Daoy (cell line): ENCODE measurements at places on chromosomes 7 and 10. TPM values are rescaled to one million over a fixed set of nuclear protein-coding genes. Genes with fewer than 3 reads are reported as not detected.
A peak's percentile ranks its signal among the peaks of the same experiment; 100 is the strongest.

GRCh38 chr10:75429159-75429827, 2.1 kb upstream of the LRMDA start:
- DNase-seq, result peak; percentile 50

DNA sequence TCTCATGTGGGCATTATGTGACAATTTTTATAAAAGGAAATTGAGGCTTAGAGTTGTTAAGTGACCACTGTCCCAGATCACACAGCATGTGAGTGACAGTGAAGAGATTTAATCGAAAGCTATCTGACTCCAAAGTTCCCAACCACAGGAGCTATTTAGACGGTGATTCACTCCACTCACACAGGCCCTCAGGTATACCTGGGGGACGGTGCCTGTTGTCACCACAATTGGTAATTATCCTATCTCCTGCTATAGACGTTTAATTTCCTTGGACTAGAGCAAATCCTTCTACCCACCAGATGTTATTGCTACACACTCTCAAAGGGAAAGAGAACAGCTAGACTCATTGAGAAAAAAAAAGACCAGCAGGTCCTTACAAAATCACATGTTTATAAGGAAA, 145.5 kb downstream of the KLF6 start:
- DNase-seq, result no peak

DNA sequence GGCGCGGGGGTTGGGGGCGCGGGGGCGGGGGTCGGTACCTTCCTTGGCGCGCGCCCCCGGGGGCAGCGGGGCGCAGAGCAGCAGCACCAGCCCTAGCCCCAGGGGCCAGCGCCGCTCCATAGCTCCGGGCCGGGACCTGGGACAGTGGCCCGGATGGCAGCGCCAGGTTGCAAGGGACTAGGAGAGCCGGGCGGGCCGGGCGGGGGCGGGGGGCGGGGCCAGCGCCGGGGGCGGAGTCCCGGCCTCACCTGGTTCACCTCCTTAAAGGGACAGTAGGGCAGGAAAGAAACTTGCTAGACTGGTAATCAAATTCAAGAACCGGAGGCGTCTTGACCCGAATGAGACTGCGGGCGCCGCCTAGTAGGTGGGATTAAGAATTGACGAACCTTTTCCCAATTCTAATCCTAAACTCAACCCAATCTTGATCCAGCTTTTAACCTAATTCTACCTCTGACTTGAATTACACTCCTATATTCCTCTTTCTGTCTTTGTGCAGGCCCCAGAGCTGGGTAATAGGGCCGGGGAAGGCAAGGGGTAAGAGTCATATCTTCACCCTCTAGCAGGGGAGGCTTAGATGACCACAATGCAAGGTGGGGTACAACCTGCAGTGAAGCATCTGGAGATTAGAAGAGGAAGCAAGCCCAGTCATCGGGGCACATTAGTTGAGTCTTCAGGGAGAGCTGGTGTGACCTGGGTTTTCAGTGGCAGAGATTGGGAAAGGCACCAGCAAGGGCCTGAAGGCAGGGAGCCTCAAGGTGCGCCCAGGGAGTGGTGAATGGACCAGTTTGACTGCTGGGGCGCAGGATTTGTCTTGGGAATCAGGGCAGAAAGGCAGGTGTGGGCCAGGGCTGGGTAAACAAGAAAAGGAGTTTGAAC, at the start of gene EPHA1:
Gene EPHA1, minus strand, starts transcription at position 171 of the 876 bp plus-strand sequence. Its CDS starts 51 bp downstream, at position 120.
- no peak for DNase-seq

DNA sequence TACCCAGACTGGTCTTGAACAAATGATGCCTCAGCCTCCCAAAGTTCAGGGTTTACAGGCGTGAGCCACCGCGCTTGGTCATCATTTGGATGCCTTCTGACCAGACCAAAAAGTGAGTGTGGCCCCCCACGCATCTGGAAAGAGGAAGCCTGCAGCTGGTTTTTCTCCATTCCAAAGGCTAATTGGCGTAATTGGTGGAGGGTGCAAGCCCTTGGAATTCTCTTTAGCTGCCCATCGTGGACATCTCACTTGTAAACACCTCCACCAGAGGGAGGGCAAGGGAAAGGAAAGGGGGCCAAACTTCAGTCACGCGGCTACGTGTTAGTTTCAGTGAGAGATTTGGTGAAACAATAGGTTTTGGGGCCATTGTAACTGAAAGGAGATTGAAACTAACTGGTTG, 4.1 kb upstream of the ARHGAP21 start:
- DNase-seq, result no peak

- no peak for DNase-seq
Measured at GRCh38 chr7:4045450-4045849, 636.6 kb upstream of the FOXK1 start.

DNA sequence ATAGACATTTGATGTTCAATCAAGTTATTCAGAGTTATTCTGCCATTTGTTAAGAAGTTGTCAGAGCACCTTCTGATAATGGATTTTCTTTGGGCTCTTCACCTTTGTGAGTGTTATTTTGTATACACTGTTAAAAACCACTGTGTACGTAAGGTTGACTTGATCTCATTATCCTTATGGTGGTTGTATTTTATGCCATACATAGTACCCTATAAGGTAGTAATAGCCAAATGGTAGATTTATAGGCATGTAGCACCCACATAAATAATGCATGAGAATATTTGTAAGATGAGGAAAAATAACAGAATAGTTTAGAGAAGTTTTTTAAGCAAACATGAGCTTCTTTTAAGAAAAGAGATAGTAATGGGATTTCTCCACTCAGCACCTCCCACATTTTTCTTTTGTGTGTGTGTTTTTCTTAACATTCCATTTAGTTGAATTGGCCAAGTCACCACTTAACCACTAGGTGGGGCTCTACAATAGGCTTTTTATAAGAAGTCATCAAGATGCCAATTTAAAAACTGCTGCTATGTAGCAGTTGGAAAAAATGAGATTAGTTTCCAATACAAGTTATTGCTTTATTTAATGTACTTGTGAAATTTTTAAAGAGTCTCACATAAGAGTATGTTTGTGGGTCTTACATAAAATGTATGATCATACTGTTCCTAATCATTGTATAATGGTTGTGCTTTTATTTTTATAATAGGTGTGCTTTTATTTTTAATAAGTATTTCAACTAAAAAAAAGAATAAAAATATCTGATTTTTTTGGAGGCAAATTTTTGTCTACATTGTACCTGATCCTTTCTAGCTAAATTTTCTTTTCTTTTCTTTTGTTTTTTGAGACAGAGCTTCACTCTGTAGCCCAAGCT, 41.1 kb upstream of the STMP1 start:
- peak; percentile 57 for DNase-seq

GRCh38 chr7:68511281-68511680, 1087.0 kb upstream of the AUTS2 start:
- DNase-seq, result no peak

- DNase-seq, result peak; percentile 57
Measured at GRCh38 chr10:96719850-96720421, 378 bp downstream of the PIK3AP1 start.

- no peak for DNase-seq
Measured at GRCh38 chr10:35462491-35462934, 126.2 kb downstream of the CCNY start.

DNA sequence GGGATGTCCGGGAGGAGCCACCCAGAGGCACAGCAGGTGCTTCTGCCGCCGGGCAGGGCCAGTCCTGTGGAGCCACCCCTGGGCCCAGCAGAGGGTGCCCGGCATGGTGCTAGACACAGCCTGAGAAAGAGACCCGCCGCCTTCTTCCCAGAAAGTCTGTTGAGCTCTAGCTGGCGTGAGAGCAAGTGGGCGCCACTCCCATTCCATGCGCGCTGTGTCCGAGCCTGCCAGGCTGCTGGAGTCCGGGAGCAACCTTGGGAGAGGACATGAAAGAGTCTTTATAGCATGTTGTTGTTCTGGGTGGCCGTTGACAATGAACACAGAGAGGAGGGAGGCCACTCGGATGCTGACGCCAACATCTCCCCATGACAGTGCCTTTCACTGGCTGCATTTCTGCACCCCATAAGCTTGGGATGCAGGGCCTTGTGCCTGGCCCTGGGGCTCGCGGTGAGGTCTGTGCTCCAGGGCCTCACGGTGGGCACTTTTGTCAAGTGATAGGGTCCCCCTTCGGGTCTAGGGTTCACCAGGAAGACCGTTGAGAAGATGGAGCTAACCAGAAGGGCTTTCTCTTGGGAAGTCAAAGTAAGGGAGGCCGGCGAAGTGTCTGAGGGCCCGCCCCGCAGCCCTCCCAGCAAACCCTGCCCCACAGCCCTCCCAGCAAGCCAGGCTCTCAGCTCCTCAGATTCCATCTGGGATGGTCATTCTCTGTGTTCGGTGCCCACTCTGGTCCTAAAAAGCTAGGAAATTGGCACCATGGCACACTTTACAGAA, 47.3 kb downstream of the NKX6-2 start:
- DNase-seq, result no peak

- peak; percentile 32 for DNase-seq
Measured at GRCh38 chr7:95871075-95871848, 98.9 kb downstream of the DYNC1I1 start.

GRCh38 chr10:87608756-87609155, 50.9 kb upstream of the PAPSS2 start:
- DNase-seq, result no peak

DNA sequence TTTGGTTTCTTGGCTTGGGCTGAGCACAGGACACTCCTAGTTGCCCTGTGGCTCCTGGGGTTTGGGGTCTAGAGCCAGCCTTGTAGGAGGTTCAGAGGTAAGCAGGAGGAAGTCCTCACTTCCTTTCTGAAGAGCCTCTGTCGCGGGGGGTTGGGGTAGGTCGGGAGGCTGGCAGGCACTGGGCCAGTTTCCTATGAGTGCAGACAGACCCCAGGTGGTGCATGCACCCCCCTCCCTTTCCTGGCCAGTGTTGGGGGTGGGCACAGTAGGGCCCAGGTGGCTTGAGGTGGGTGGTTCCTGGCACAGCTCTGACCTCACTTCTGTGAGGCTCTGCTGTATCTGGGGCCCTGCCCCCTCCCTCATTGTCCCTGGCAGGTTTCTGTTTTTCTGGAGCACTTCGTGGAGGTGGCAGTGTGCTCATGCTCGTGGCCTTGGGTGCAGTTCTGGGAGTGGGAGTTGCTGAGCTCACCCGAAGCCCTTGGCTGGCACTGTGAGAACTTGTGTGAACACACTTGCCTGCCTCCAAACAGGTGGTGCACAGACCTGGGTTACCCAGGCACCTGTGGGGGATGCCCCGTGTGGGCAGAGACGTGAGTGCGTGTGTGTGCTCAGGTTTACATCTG, 1.8 kb downstream of the PALD1 start:
- no peak for DNase-seq

- no peak for DNase-seq
Measured at GRCh38 chr10:121698902-121699301, 100.7 kb upstream of the FGFR2 start.

DNA sequence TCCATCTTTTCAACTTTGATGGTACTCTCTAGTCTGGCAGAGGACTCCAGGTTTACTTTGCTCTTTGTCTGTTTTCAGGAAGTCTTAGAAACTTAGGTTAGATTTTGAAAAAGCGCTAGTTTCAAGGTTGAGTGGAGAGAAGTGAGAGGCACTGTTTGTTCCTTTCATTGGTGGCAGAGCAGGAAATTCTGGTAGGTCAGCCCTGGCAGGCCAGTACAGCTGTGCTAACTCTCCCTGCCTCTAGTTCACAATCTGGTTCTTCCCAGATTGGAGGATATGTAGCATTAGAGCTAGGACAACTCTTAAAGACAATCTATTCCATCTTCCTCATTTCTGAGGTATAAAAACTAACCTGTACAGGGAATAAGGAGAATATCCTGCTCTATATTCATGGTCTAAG, 160.9 kb upstream of the FZD1 start:
- no peak for DNase-seq

DNA sequence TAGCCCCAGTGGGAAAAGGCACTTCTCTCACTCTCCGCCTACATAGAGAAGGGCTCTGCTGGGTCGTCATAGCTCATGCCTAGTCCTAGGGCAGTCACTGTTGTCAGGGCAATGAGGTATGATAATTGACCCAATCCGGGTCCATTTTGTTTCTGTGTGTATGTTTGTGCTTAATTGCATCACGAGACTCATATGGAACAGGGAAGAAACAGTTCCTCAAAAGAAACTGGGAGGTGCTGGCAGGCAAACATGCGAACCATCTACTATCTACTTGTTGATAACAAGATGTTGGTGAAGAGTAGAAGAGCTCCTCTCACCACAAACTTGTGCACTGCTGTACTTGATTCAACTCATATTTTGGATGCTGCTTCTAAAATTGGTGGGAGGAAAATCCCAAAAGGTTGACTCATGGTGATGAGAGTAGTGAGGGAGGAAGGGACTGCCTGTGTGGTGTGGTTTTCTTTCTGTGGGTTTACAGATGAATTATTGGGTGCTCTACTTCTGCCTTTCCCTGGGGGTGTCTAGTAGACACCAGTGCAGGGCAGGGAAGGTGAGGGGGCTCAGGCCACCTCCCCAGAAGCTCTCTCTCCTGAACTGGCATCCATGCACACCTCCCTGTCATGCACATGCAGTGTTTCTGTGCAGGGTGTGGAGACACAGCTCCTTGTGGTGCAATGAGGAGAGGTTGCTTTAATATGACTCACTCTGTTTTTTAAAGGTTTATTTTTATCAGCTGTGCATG, 29.4 kb downstream of the LSMEM1 start:
- peak; percentile 83 for DNase-seq

DNA sequence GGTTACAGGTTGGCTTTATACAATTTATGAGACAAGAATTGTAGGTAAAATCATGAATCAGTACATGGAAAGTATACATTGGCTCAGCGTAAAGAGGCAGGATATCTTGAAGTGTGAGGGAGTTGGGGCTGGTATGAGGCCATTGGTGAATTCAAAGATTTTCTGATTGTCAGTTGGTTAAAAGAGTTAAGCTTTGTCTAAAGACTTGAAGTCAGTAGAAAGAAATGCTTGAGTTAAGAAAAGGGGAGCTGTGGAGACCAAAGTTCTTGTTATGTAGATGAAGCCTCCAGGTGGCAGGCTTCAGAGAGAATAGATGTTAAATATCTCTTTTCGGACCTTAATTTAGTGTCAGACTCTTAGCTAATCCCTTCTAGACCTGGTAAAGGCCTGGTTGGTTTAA, 341.0 kb downstream of the GALNT17 start:
- DNase-seq, result no peak

DNA sequence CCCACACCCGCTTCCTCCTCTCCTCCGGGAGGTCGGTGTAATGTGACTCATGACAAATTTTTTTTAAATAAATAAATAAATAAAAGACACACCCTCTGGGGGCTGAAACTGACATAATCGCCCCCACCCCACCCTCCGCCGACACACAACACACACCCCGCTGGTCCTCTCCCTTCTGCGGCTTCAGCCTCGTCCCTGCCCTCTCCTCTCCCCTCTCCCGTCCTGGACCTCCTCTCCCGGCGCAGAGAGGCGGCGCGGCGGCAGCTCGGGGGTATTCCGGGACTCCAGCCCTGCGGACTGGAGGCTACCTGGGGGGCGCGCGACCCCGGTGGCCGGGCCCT, 686 bp downstream of the ABI1 start:
- DNase-seq, result peak; percentile 75

- peak; percentile 46 for DNase-seq
Measured at GRCh38 chr7:5693529-5693928, 87.9 kb downstream of the RNF216 start.

- no peak for DNase-seq
Measured at GRCh38 chr7:80785276-80785675, 133.6 kb downstream of the SEMA3C start.

GRCh38 chr10:43585046-43585445, 10.6 kb upstream of the ZNF239 start:
- peak; percentile 11 for DNase-seq

- peak; percentile 25 for DNase-seq
Measured at GRCh38 chr7:91165006-91165845, 99.0 kb upstream of the FZD1 start.

- DNase-seq, result no peak
Measured at GRCh38 chr7:45659496-45660139, 85.5 kb downstream of the ADCY1 start.

Gene PRLHR
- total RNA-seq, result not detected in 2 replicates

Gene KCNMA1
- 28.8 and 32.8 TPM in 2 replicates for total RNA-seq

Gene STAG3
- 0.77 and 1.3 TPM in 2 replicates for total RNA-seq

Gene TCF7L2
- total RNA-seq, result 0.60 and 1.9 TPM in 2 replicates

Gene TAS2R38
- not detected in 2 replicates for total RNA-seq

Gene PLAC9
- not detected in 2 replicates for total RNA-seq

Gene TEX36
- total RNA-seq, result not detected in 2 replicates

Gene FAM221A
- 6.5 and 6.9 TPM in 2 replicates for total RNA-seq
